ENCODE measurements at places on chromosomes 7 and 10. TPM values are rescaled to one million over a fixed set of nuclear protein-coding genes. Genes with fewer than 3 reads are reported as not detected.
A peak's percentile ranks its signal among the peaks of the same experiment; 100 is the strongest.

DNA sequence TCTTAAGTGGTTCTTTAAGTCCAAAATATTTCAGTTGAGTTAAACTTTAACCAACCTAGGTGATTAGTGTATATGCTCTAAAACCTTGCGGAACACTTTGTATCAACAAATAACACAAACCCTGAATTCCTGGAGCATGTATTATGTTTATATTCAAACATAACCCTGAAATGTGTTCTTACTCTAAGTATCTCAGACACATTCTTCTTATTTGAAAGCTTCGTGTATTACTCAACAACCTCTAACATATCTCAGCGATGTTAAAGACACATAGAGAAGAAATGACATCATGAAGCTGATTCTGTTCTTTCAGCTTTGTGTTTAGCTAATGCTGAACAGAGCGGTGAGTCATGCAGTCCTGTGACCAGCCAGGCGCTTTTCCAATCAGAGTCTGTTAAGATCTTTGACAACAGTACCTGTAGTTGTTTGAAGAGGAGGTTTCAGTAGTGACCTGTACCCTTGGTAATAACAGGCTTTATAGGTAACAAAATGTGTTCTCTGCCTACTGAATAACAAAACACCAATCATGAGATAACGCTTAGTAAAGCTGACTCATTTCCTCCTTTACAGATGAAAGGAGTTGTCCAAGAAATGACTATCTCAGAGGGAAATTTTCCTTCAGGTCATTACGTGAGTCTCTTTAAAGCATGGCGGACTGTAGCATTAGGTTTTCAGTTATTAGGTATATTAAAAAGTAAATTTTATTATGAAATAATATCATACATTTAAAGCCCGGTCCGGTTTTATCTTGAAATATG is 67.3 kb upstream of the KLF6 start:
- DNase-seq: peak; percentile 56

DNA sequence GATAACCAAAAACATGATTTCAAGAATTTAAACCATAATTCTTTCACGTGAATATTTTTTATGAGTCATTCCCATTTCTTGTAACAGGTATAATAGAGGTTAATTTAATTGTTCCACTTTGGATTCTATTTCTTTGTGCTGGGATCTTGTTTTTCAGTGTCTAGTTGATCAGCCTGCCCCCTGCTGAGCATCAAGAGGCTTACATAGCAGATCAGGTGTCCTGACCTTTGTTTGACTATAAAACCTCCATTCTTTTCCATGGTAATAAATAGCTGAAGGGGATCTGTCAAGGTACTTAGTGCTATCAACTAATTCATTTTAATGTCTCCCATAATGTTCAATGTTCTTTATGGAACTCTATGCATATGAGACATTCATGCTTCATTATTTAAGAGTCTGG is 4.9 kb downstream of the COL17A1 start:
- DNase-seq: no peak

- no peak for DNase-seq
These were observed 37.2 kb downstream of the DIP2C start for GRCh38 chr10:652233-652632.

Gene ZCCHC24
- polyA plus RNA-seq: 112 TPM

Gene OLAH
- polyA plus RNA-seq: not detected

Gene IDI2
- polyA plus RNA-seq: 180 TPM

Gene TMEM72
- not detected for polyA plus RNA-seq

Gene OR9A2
- polyA plus RNA-seq: not detected

DNA sequence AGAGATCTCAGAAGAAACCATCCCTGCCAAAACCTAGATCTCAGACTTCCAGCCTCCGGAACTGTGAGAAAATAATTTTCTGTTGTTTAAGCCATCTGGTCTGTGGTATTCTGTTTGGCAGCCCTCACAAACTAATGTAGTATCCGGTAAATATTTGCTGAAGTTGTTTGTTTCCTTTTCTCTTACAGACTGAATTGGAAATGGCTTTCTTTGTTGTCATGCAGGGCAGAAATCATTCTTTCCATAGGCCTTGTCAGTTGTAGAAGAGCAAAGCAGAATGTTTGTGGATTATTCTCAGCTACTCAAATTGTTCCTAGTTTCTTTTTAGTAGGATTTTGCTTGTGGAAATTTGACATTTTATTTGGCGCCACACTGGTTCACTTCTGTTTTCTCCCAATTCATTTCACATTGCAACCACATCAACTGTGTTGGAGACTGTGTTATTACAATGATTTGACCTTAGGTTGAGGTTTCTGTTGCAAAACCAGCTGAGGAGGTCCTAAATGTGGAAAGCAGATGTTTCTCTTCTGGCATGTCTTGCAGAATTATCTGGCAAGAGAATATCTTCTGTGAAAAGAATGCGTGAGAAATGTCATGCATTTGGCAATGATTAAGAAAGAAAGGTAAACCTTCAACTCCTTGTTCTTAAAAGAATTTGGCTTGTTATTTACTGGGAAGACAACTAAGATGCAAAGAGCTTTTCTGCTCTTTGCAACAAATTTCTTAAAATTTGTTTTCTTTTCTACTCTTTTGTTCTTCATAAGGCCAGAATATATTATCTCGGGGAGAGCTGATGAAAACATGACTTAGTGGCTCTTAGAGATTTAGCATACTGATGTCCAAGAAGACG is 25.8 kb downstream of the ACTA2 start:
- DNase-seq: no peak

DNA sequence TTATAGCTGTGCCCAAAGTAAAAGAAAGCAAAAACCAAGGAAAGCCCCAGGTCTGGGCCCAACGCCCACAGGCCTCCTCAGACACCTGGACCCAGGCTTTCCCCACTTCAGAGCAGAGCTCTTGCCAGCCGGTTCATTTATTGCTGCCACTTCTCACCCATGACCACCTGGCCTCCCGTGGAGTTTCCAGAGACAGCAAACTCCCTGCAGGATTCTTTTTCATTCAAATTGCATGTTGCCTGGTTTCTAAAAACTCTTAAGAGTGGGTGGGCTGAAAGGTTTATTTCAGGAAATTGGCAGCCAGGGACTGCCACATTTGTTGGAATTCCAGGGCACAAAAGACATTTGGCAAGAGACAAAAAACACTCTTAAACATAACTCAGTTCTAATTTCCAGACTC is 4.7 kb downstream of the VOPP1 start:
- DNase-seq: no peak

- DNase-seq: no peak
These were observed 450.1 kb downstream of the KCNMA1 start for GRCh38 chr10:77187376-77187999.

DNA sequence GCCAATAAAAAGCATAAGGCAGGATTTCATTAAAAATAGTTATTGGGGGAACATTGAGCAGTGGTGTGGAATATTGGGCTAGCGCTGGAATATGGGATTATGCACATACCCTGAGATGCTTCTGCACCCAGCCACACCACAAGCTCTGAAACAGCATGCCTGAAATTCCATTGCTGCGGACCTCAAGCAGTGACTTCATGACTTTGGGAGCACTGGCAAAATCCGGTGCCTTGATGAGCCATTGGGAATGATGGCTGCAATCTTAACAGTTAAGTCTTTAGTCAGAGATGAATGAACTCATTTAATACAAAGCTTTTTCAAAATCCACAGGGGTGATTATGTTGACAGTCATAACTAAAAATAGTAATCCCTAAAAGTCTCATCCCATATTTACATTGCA is 274.7 kb upstream of the MTPN start:
- DNase-seq: no peak

Measured in psoas muscle (tissue), 8 donors.